ENCODE measurements at places on chromosomes 3 and 15. TPM values are rescaled to one million over a fixed set of nuclear protein-coding genes. Genes with fewer than 3 reads are reported as not detected.

Gene RTP3
- total RNA-seq = 0.07 TPM

Gene DNAH12
- 0.04 TPM for total RNA-seq

Gene CCNB2
- total RNA-seq = 30.1 TPM

DNA sequence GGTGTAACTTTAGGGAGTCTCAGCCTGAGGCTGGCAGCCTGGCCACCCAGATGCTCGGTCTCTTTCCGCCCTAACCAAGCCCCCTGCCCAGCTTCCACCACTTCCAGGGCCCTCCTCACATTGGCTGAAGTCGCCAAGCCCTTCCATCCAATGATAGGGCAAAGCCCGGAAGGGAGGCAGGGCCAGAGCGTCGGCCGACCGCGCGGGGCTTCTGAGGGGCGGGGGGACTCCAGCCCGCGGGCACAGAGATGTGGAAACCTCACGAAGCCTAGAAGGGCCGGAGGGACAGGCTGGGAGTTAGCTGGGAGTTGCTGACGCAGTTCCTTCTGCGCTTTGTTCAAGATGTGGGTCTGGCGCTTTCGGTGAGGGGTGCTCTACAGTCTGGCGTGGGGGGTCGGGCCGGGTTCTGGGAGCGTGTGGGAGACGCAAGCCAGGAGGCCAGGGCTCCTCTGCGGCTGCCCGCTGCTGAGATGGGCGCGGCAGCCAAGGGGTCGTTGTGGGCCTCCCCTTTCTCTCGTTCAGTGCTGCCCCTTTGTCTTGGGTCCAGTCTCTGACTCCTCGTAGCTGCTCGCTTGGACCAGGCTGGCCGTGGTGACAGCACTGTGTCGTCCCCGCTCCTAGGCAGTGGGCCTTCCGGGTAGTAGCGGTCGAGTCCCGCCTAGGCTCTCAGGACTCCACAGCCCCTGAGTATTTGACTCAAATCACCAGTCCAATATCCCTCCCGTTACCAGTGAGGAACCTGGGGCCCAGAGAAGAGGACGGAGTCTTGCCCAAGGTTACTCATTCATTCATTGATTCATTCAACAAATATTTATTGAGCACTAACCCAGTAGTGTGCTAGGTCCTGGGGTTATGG, at the start of gene ZNF660:
TSS of gene ZNF660 (plus strand) at position 319 of the 856 bp plus-strand sequence. CDS start 9,230 bp downstream, outside the sequence.
- peak; percentile 13 for DNase-seq

Gene SKOR1
- total RNA-seq = 0.07 TPM

DNA sequence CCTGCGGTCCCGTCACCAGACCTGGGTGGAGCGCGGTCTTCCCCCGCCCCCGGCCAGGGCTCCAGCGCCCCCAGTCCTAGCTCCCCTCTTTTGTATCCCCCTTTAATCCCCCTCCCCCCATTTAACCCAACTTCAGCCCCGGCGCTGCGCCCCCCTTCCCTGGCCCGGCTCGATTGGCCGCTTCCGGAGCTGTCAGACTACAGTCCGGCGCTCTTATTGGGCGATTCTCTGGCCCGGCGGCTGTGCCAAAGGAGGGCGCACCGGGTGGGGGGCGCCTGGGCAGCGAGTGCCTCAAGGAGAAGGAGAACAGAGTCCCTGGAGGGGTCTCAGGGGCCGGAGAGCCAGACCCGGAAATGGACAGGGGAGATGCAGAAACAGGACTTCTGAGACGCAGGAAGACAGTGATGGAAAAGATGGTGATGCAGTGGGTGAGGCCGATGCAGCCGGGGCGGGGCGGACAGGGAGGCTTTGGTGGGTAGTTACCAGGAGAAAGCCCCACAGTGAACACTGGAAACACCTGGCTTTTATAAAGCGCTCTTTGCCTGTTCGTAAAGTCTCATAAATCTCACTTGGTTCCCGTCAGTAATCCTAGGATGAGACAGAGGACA, 1.2 kb upstream of the ADCY5 start:
- no peak for DNase-seq

DNA sequence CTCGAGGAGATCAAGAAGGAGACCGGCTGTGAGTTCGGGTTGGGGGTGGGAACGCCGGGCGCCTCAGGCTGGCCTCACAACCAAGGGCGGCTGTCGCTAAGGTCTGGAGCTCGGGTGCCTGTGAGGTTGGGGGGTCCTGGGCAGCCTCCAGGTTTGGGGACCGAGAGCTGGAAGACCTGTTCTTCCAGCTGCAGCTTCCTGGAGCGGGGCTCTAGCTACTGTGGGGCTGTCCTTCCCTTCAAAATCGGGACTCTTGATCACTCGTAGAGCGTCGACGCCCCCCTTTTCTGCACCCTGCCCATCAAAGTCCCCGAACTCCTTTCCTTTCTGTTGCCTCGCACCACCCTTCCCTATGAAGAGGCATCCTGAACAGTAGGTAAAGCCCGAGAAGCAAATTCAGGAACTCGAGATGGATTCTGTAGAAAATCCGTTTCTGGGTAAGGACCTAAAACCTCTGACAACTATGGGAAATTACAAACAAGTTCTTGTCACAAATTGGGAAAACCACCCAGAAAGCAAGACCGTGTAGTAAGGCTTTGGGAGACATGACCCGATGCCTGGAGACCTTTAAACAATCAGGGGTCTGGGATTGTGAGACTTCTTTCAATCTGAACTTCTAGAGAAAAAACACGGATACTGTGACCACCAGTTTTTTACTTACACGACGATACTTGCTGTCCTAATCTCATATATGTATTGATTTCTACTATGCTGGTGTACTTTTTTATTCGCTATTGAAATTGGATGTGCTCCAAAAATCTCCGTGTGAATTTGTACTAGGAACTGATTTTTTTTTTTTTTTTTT, 556 bp downstream of the CHP1 start:
- no peak for DNase-seq

DNA sequence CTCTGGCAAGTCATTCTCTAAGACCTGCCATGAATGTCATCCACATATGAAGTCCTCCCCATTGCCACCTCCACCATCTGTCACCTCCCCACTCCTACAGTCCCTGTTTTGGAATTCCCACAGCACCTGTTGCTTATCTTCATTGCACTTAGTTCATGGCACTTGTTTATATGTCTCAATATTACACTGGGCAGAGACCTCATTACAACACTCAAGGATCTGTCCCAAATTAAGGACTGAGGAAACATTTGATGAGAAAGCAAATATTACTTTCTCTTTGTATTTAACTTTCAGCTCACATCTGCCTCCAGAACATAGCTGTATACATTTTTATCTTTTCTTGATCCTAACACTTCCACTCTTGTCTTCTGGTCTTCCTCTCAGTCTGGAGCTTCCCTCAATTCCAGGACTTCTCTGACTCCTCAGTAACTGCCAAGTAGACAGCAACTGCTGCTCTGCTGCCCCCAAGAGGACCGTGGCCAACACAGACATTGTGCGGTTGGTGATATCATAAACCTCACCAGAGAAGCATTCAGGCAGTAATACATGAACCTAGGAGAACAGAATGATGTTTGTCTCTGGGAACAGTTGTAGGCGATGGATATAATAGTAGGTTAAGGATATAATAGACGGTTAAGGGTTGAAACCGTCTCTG, 45.0 kb upstream of the FGF12 start:
- no peak for DNase-seq

GRCh38 chr15:73425510-73425909, 17.5 kb upstream of the REC114 start:
- no peak for DNase-seq

DNA sequence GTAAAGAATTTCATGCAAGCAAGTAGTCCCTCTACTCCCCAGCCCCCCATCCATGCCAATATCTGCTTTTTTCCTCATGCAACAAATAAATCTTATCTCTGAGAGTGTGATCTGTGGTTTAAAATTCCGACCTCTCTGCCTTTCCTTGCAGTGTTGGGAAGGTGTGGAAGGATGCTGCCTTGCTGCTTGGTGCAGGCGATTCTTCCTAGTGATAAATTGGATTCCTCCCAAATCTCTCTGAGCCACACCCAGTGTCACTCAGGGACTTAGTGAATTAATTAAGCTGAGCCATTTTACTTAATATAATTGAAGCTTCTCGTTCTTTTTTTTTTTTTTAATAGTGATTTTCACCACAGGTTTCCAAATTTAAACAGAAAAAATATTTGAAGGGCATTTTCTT, 3.4 kb downstream of the GAP43 start:
- DNase-seq = no peak

DNA sequence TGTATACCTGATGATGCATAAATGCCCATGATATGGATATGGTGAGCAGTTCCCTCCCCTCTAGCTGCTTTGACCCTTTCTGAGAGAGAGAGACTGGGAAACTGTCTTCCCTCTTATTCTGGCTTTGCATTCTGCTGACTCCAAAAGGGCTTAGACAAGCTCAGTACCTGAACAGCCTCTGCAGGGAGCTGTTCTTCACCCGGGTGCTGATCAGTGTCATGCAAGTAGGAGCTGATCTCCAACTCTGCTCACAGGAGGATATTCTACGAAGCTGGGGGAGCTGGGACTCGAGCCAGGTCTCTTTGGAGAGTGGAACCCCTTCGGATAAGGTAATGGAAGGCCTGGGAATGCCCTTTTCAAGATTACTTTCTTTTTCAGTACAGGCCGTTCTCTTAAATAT, 237.1 kb downstream of the RYR3 start:
- DNase-seq = peak; percentile 2

GRCh38 chr3:64358176-64358575, 132.9 kb upstream of the PRICKLE2 start:
- no peak for DNase-seq

Gene WNT5A
- total RNA-seq = 0.07 TPM

DNA sequence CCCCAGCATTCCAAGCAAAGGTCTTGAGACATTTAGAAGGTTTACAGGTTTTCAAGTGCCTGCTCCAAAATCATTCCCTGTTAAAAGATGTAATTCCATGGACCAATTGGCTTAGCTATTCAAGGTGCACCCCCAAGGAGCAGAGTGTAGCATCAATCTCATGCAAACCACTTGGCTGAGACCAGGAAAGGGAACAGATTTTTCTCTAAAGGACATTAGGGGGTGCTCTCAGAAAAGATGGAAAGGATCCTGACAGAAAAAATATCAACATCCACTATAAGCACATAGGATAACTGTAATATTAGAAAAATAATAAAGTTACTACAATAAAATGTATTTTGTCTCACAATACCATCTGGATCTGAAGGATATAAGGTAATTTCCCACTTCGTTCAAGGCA, 328.0 kb upstream of the CDIN1 start:
- DNase-seq = no peak

- DNase-seq = no peak
Observed at GRCh38 chr15:79154483-79155135, 64.0 kb upstream of the RASGRF1 start.

DNA sequence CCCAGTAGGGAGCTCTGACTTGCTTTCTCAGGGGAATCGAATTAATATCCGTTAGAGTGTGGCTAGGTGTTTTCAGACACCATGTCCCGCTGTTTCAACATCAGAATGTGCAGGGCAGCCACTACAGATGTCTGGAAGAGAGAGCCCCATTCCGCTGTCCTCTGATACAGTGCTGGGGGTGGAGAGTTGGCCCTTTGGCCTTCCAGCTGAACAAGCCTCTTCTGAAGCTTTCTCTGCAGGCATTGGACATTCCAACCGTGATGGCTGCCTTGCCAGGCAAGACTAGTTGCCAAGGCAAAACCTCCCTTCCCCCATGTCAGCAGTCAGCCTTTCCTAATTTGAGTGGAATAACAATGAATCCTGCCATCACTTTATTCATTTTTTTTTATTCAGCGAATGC, 1.5 kb downstream of the FAH start:
- no peak for DNase-seq

- no peak for DNase-seq
Observed at GRCh38 chr3:36540888-36541518, 160.7 kb downstream of the STAC start.

GRCh38 chr3:186110975-186111974, 2.4 kb upstream of the ETV5 start:
- no peak for DNase-seq

DNA sequence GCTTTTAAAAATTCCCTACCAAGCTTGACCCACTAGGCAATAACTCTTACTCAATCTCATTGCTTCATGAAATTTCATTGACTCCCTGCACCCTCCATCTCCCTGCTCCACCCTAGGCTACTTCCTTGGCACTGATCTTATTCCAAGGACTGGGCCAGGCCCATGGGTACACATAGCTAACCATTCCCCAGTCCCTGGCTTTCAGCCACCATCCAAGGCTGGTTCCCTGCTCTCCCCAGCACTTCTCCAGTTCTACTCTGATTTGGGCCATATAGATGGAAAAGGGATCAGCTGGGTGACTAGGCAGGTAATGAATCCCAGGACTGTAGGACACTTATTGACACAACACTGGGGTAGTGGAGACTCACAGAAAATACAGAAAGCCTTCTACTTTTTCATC, 88.1 kb upstream of the NEO1 start:
- no peak for DNase-seq

DNA sequence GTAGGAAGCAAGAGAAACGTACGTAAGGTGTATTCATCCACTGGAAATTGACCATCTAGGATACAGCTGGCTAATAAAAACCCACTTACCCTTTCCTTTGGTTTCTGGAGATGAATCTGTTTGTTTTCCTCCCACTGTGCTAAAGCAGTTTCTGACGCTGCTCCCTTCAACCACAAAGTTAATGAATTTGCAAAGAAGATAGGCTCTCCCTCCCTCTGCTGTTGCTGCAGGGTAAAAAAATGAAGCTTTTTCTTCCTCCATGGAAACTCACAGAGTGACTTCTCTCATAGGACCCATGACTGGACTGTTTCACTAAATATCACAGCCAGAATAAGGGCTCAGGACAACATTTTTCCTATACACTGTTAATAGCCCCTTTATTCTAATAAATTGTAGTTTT, 172.1 kb upstream of the LRRN1 start:
- DNase-seq = no peak

GRCh38 chr3:74643636-74644035, 29.2 kb upstream of the CNTN3 start:
- peak; percentile 11 for DNase-seq
